ENCODE measurements at places on chromosomes 4 and X.
A peak's percentile ranks its signal among the peaks of the same experiment; 100 is the strongest.

DNA sequence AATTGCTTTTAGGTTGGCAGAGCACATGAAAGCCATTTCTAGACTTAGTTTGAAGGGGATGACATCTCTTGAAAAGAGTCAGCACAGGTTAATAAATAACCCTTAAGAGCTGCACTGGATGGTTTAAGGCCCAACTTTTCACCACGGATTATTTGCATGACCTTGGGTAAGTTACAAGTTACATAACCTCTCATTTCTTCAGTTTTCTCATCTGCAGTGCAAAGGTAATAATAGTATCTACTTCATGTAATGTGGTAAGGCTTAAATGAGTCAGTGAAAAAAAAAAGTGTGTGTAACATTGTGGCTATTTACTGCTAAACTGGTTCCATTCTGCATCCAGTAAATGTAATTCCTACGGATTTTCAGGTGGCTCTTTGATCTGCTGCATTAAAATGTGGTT, 715.8 kb downstream of the CCSER1 start:
- DNase-seq: no peak

- DNase-seq: no peak
These were observed 1477.0 kb downstream of the PCDH7 start for GRCh38 chr4:32196950-32197688.

GRCh38 chr4:1047106-1047975, 35.9 kb downstream of the FGFRL1 start:
- no peak for DNase-seq

- no peak for DNase-seq
These were observed 2.4 kb upstream of the FGFBP2 start for GRCh38 chr4:15965325-15965724.

DNA sequence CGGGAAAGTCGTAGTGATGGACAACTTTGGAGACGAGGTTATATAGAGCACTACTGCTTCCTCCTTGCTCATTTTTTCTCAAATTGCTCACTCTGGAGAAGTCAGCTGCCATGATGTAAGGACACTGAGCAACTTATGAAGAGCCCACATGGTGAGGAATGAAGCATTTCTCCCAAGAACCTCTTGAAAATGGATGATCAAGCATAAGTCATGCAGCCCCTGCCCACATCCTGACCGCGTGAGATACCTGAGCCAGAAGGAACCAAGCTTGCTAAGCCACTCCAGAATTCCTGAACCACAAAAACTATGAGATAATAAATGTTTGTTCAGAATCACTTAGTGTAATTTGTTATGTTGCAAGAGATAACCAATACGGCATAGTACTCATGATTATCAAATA, 42.8 kb downstream of the PDE5A start:
- no peak for DNase-seq

DNA sequence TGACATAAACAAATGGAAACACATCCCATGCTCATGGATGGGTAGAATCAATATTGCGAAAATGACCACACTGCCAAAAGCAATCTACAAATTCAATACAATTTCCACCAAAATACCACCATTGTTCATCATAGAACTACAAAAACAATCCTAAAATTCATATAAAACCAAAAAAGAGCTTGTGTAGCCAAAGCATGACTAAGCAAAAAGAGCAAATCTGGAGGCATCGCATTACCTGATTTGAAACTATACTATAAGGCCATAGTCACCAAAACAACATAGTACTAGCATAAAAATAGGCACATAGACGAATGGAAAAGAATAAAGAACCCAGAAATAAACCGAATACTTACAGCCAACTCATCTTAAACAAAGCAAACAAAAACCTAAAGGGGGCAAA, 342.8 kb upstream of the AGA start:
- DNase-seq: no peak

GRCh38 chr4:62940229-62940628, 1469.0 kb downstream of the TECRL start:
- no peak for DNase-seq

DNA sequence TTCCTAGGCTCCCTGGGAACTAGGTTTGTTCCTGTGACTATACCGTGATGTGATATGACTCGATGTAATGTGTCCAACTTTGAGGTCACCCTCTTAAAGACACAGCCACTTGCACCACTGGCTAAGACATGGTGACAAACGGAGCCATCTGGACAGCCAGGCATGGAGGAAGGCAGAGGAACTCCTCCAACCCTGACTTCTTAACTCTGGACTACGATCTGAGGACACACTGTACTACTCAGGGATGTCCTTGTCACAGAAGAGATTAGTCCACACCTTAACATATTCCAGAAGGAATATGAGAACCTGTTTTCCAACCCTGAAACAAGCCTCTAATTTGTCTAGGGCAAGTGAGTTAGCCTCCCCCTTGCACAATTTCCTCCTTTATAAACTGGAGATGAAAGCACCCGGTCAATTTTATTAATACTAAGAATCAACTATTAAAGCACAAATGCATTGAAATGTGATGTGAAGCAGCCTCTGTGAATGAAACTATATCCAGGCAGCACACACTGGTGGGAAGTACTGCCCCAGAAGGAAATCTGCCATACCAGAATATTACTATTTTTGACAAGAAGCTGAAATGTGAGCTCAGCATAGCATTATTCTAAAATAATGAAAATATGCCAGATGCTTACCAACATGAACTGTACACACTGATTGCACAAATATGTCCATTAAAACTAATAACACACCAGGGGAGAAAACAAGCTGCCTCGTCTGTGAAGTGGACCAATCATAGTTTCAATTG, 47.3 kb downstream of the TSPAN5 start:
- DNase-seq: no peak

DNA sequence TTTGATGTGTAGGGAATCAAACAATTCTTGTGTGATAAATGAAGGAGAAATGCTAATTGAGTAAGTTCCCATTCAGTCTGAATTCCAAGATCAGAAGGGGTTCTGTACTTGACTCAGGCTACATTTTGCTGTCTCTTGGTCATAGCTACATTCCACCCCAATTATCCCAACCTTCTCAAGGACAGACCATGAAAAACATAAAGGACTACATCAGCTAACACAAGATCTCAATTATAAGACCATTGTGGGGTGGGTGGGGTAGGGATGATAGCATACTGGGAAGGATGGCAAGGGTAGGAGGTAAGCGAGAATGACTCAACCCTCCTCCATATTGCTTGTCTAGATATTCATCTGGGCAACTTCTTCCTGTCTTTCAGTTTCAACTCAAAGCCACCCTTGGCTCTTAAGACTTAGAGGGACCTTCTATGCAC, 87.4 kb upstream of the ETNPPL start:
- DNase-seq: peak; percentile 3
